ENCODE measurements at places on chromosomes 3 and 15. TPM values are rescaled to one million over a fixed set of nuclear protein-coding genes. Genes with fewer than 3 reads are reported as not detected.

Gene RHCG
- not detected for total RNA-seq

Gene ETFA
- 111 TPM for total RNA-seq

Gene CPLX3
- total RNA-seq: not detected

Gene LRRIQ4
- not detected for total RNA-seq

Gene PAQR9
- total RNA-seq: 0.20 TPM

Gene CPA3
- total RNA-seq: not detected

Gene EIF3J
- 36.4 TPM for total RNA-seq

Gene CYP8B1
- not detected for total RNA-seq

Gene PRSS50
- not detected for total RNA-seq

Measured in subcutaneous preadipocyte (primary cell).